ENCODE measurements at places on chromosomes 5 and 9. TPM values are rescaled to one million over a fixed set of nuclear protein-coding genes. Genes with fewer than 3 reads are reported as not detected.

FOXD1 gene
- total RNA-seq = 0.24 TPM

LCN15 gene
- not detected for total RNA-seq

DNA sequence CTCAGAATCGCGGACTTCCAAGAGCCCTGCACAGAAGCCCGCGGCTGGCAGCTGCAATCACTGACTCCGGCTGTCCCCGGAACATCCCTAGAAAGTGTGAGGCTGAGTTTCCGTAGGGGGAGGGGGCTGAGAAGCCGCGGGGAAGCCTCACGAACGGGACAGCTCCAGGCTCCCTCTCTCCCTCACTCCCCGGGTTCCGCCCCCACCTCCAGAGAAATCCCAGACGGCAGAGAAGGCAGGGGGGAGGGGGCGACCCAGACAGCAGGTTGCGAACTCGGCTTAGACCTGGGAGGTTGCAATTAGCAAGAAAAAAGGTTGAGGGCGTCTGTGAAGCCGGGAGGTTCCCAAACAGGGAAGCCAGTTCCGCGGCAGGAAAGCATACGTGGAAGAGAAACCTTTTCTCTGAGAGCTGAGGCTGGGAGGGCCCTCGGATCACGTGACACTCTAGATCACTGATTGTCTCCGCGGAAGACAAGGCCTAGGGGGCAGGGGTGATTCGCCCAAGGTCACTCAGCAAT is 73.8 kb upstream of the CPLX2 start:
- DNase-seq = no peak

GRCh38 chr9:133031496-133031911 is 707 bp downstream of the GTF3C5 start:
- no peak for DNase-seq

- no peak for DNase-seq
These were observed 130.4 kb upstream of the BASP1 start for GRCh38 chr5:17087035-17087434.

DNA sequence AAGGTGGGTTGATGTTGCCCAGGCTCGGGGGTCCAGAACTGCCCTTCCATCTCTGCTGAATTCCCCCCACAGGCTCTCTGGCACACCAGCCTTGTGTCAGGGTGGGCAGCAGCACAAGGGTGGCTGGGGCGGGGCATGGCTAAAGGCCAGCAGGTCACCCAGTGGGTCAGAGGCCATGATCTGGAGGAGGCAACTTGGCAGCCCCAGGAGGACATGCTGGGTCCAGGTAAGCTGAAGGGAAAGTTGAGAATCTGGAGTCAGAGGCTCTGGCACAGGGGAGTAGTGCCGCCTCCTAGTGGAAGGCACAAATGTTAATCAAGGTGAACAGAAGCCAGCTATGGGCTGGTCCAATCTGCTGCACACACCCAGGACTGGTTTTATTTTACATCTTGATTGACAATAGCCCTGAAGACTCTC is 6.2 kb downstream of the TMEM8B start:
- peak; percentile 65 for DNase-seq

DNA sequence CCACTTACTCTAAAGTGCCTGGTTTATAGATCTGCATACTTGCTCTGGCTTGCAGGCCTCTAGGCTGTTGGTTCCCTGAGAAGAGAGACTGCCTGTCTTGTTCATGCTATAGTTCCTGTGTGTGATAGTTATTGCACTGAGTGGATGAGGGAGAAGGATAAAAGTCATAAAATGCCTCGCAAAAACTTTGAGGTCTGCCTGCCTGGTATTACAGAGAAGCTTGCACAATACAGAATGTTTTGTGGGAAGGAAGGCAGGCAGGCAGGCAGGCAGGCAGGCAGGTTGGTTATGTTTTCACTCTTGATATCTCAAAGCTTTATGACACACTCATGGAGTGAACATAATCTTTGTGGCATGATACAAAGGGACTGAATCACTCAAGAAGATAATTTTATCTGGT is 287.1 kb downstream of the SLIT3 start:
- DNase-seq = no peak

DNA sequence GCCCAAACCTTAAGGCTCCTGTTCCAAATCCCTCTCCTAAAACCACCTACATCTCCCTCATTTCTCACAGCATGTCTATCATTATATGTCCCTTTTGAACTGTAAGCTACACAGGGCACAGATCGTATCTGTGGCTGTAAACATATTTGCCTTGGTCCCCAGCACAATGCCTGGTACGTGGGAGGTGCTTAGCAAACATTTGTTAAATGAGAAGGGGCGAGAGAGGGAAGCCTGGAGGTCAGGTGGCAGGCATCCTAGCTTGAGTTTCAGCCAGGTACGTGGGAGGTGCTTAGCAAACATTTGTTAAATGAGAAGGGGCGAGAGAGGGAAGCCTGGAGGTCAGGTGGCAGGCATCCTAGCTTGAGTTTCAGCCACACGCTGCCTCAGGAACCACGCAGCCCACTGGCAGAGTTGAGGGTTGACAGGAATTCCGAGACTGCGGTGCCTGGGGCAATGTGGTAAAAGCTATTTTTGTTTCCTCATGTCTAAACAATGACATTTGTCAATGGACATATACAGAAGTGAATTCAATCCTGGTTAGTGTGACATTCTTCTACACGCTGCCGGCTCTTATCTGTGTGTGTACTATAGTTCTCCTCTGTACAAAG is 113.6 kb downstream of the EFNA5 start:
- DNase-seq = no peak

GRCh38 chr9:114472765-114473446 is 32.4 kb downstream of the WHRN start:
- DNase-seq = no peak

BTNL8 gene
- total RNA-seq = 88.1 TPM

MARCOL gene
- total RNA-seq = 0.27 TPM

DNA sequence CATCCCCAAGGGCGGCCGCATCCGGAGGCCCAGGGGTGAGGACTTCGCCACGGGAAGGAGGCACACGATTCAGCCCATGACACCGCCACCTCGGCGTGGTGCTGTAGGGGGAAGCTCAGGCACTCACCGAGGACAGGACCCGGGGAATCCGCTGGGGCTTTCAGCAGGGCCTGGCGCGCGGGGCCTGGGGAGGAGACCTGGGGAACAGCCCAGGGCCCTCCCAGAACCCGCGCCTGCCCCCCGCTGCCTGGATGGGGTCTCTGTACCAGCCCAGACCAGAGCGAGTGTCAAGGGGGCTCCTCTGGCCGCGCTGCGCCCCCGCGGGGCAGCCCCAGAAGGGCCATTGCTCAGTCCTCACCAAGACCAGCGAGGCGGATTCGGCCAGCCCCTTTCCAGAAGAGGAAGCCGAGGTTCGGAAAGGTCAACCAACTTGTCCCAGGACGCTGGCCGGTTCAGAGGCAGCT is 12.8 kb downstream of the COL23A1 start:
- DNase-seq = no peak

DNA sequence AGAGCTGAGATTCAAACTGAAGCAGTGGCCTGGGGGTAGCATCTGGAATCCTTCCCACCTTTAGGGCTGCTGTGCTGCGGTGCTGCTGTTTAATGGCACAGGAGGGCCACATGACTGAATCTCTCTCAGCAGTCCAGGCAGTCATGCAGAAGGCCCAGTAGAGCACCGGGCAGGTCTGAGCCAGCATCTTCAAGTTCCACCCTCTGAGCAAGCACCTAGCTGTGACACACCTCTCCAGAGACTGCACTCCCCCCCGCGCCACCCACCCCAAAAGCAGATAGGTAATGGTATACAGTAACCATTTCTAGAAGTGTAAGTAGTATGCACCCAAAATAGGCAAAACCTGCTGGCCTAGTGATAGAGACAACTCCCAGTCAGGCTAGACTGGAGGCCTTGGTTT is 8.2 kb downstream of the IL4 start:
- DNase-seq = no peak
